ENCODE measurements at places on chromosomes 5 and 9. TPM values are rescaled to one million over a fixed set of nuclear protein-coding genes. Genes with fewer than 3 reads are reported as not detected.

- no peak for DNase-seq
Observed at GRCh38 chr5:7894860-7895259, 25.9 kb downstream of the MTRR start.

DNA sequence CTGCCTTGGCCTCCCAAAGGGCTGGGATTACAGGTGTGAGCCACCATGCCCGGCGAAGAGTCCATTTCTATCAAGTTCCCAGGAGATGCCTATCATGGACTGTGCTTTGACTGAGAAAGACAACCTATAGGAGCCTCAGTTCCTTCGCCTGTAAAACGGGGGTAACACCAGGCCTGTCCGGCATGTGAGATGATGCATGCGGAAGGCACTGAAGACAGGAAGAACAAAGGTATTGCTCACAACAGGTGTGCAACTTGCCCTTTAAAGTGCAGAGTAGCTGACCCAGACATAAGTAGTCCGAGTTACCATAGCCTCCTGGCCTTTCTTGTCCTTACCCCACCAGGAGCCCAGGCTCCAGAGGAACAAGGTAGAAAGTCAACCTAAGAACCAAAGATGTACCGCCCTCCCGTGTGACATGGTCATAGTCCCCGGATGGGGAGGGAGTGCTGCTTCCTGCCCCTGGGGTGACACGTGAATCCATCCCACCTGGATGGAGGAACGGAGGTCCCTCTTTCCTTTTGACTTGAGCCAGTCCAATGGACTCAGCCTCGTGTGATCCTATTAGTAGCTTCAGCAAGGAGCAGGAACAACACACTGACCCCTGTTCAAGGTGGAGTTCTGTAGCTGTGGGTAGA lies 60.3 kb downstream of the HSPA4 start:
- DNase-seq, result no peak

GRCh38 chr9:526904-527591 lies 312.4 kb downstream of the DOCK8 start:
- DNase-seq, result no peak

Gene PCDHGA10
- total RNA-seq, result 10.6 TPM

- no peak for DNase-seq
Observed at GRCh38 chr9:74985041-74985440, 32.3 kb upstream of the C9orf40 start.

Gene CCL21
- 174 TPM for total RNA-seq

Gene CBY3
- total RNA-seq, result not detected

DNA sequence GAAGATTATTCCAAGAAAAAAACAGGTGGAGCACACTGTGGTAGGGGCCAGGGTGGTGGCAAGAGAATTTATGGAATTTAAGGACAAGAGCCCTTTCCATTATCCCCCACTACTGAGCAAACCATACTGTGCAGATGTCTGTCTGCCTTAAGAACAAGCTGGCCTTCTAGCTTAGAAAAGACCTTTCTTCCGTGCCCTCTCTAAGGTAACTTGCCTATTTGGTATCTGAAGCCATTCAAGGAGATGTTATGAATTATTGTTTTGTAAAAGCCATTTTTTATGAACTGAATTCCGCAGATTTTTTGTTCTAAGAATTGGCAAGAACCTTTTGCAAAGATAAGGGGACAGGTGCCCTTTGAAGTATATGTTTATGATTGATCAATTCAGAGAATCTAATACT lies 20.9 kb downstream of the GRAMD2B start:
- no peak for DNase-seq

Gene SEMA4D
- 39.3 TPM for total RNA-seq

GRCh38 chr5:173308226-173308625 lies 20.0 kb downstream of the STC2 start:
- DNase-seq, result no peak

DNA sequence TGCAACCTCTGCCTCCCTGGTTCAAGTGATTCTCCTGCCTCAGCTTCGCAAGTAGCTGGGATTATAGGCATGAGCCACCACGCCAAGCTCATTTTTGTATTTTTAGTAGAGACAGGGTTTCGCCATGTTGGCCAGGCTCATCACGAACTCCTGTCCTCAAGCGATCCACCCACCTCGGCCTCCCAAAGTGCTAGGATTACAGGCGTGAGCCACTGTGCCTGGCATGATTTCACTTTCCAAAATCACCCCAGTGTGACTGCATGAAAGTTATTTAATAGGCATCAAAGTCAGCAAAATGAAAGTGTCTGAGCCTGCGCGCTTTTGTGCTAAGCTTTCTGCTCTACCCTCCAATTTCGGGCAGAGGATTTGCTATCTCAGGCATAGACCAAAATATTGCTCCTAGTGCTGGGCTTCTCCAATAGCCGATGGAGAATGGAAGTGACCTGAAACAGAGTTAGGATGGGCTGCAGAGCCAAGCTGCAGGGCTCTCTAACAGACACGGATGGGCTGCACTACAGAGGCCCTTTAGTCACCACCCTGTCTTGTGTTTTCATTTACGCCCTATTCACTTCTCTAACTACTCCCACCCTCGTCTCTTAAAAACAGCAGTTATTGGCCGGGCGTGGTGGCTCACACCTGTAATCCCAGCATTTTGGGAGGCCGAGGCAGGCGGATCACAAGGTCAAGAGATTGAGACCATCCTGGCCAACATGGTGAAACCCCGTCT lies 44.3 kb downstream of the RETREG1 start:
- DNase-seq, result no peak

- no peak for DNase-seq
Observed at GRCh38 chr5:109669991-109670706, 19.6 kb upstream of the MAN2A1 start.

- no peak for DNase-seq
Observed at GRCh38 chr5:119417891-119418605, 34.2 kb upstream of the HSD17B4 start.

Gene GFI1B
- not detected for total RNA-seq

Gene GARIN3
- total RNA-seq, result not detected

Gene MRRF
- total RNA-seq, result 38.5 TPM

GRCh38 chr9:106745876-106746275 lies 117.1 kb upstream of the ZNF462 start:
- DNase-seq, result no peak

GRCh38 chr5:133035224-133035623 lies 8.9 kb upstream of the ZCCHC10 start:
- DNase-seq, result no peak

GRCh38 chr9:35158501-35159280 lies 3.1 kb upstream of the UNC13B start:
- DNase-seq, result no peak

GRCh38 chr5:166433679-166434078 lies 1857.8 kb upstream of the WWC1 start:
- DNase-seq, result no peak

Gene PRUNE2
- total RNA-seq, result 75.6 TPM

DNA sequence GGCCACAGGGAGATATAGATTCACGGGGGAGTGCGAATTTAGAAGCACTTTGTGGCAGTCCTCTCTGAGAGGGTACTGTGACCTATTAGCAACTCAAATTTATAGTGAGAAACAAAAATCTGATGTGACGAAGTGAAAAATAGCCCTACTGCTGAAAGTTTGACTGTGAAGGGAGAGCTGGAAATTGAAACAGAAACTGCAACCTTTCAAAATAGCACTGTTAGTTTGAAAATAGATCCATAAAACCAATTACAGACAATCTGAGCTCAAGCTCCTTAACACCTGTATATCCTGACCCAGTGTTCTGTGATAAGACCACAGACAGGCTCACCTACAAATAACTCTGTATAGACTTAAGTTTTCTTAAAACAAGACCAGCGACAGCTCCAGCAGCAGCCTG lies 420.1 kb downstream of the IRX1 start:
- no peak for DNase-seq

DNA sequence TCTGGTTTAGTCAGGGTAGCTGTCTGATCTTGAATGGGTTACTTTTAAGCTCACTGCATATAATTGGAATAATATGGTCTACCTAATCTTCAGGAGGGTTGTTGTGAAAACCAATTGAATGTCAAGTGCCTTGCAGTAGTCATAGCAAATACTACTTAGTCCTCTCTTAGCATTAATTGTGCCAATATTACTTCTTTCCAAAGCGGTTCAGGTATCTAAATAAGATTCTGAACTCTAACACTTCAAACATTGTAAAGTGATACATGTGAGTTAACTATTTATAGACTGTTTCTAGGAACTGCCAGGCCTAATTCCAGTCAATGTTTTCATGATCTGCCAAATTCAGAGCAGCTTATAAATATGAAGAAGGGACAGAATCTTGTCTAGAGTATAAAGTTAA lies 140.2 kb downstream of the SH3GL2 start:
- no peak for DNase-seq

Gene MEIKIN
- total RNA-seq, result not detected

Gene MIER3
- 16.0 TPM for total RNA-seq

DNA sequence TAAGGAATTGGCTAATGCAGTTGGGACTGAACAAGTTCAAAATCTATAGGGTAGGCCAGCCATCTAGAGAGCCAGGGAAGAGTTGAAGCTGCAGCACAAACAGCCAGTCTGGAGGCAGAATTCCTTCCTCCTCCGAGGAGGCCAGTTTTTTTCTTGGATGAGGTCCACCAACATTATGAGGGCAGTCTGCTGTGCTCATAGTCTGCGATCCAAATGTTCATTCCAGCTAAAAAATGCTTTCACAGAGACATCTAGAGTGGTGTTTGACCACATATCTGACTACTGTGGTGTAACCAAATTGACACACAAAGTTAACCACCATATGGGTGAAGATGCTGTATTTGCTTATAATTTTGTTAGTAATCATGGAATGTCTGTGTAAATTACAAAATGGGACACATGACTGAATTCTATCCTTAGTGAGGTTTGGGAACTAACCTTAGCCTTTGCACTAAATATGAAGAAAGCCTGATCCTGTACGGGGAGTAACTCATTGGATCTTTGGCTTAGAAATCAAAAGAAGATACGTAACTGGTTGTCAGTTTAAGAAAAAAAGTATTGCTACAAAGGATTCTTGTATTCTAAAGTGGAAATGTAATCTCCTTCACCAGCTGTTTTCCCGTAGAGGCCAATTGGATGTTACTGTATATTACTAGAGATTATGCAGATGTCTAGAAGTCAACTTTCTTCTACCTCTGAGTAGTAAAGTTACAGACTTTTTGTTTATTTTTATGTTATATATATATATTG lies 70.6 kb downstream of the SPIN1 start:
- DNase-seq, result no peak

Gene WWC1
- 18.7 TPM for total RNA-seq

Measured in vagina (tissue), 2 donors.